CD4-positive, CD25-positive, alpha-beta regulatory T cell (primary cell): ENCODE measurements at places on chromosomes 4 and X. TPM values are rescaled to one million over a fixed set of nuclear protein-coding genes. Genes with fewer than 3 reads are reported as not detected.

- DNase-seq: peak; percentile 25
- H3K27me3 ChIP-seq: peaks cover 2% of the 10 kb centered on the region
- H3K36me3 ChIP-seq: no peaks in the 10 kb centered on the region
- peaks cover 22% of the 10 kb centered on the region for H3K4me1 ChIP-seq
- peak overlapping the region; percentile 71 for H3K27ac ChIP-seq
Measured at GRCh38 chrX:132489578-132490419, 961 bp upstream of the MBNL3 start.

GRCh38 chrX:10235851-10236250 lies 79.1 kb downstream of the CLCN4 start:
- no peaks in the 10 kb centered on the region for H3K4me1 ChIP-seq
- no peaks in the 10 kb centered on the region for H3K27me3 ChIP-seq
- DNase-seq: no peak

Gene RAB33A
- total RNA-seq: 7.9 TPM

Gene PITX2
- not detected for total RNA-seq

Gene GBA3
- total RNA-seq: not detected
